ENCODE measurements at places on chromosomes 2 and 18.

DNA sequence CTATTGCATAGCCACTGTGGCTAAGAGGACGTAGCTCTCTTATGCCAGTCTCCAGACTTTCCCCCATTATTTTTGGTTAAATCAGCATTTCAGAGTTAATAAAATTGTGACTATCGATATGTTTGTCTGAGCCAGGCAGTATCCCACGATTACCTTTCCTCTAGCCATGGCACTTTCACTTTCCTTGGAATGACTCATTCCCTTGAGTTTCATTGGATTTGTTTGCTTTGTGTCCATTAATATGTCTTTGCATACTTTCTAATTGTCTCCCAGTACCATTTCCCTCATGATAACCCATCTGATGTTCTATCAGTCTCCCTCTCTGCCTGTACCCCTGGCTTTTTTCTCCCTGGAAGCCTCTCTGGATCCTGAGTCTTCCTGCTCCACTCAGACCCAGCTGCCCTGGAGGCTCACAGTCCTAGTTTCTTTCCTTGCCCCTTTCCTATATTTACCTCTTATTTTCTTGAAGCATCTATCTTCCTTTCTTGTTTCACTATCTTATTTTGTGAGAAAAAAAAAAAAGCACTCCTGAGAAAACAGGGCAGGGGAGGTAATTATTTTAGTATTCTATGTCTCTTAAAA lies 126.1 kb downstream of the MTX2 start:
- no peak for DNase-seq

GRCh38 chr2:132615329-132616085 lies 54.5 kb downstream of the LYPD1 start:
- no peak for DNase-seq

DNA sequence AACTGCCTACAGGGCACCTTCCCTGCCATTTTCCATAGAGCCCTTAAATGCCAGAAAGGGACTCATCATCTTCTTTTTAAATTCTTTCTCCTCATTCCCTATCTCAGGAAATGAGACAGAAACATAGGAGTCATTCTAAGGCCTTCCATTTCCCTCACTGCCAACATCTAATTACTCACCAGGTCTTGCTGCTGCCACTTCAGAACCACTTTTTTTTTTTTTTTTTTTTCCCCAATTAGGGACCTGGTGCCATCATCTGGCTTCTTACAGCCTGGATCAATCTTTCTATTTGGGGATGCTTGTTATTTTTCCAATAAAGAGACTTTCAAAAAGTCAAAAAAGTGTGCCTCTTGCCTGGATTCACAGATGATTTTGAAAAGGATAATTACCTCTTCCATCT lies 373.4 kb downstream of the LPIN1 start:
- no peak for DNase-seq

DNA sequence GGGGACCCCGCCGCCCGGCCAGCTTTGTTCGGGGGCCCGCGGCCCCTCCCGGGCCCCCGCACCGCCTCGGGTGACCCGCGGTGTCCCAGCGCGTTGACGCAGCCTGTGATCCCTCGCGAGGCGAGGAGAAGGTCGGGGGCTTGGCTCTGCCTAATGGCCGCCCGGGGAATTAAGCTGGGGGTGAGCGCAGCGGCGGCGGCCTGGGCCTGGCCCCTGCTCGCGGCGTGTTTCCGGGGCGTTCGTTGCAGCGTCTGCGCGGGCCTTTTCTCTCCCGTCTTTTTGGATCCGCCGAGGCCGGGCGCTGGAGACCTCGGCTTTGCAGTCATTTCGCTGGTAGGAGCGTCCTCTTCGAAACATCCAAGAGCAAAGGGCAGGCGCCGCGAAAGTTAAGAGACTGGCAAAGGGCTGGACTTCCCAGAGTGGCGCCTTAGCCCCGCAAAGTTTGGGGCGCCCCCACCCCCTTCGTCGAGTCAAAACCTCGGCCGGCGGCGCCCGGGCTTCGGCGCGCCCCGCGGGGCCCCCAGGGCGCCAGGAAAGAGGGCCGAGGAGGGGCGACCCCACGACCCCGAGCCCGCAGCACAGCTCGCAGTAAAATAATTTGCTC lies 1.3 kb downstream of the SALL3 start:
- DNase-seq: no peak

GRCh38 chr2:69390471-69390870 lies 3.4 kb upstream of the GFPT1 start:
- no peak for DNase-seq

GRCh38 chr18:3610813-3611212 lies 160.8 kb downstream of the TGIF1 start:
- no peak for DNase-seq

DNA sequence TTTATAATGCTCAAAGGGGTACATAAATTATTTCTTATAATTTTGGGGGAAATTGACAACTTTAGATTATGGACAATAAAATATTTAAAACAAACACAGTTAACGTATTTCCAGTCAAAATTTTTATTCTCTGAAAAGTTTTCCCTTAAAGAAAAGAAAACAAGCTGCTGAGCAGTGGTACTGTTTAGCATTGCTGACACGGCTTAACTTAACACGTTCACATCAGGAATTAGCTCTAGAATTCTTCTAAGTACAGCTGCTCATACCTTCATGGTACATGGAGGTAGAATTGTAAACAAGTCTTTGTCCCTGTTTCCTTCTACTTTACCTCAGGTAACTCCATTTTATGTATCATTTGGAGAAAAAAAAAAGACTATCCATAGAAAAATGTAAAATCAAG lies 2.0 kb downstream of the SLC38A11 start:
- DNase-seq: no peak

DNA sequence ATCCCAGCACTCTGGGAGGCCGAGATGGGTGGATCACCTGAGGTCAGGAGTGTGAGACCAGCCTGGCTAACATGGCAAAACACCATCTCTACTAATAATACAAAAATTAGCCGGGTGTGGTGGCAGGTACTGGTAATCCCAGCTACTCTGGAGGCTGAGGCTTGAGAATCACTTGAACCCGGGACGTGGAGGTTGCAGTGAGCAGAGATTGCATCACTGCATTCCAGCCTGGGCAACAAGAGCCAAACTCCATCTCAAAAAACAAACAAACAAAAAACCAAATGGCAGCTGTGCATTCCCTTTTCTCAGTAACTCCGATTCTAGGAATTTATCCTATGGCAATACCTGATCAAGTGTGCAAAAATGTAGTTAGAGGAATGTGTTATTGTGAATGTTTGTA lies 4.7 kb upstream of the GRHL1 start:
- no peak for DNase-seq

DNA sequence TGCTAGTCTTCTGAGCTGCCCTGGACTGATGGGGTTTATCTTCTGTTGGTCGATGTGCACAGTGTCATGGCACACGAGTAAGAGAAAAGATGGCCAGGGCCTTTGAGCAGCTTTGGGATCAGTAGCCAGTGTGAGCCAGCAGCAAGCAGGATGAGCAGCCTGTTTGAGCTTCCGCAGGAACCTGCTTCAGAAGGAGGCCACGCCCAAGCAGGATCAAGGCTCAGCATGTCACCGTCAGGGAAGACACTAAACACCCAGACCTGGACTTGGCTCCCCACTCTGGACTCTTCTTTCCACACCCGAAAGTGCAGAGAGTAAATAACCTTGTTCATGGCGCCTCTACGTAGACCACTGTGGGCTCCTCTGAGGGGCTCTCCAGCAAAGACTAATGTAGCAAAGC lies 25.2 kb upstream of the ASB1 start:
- DNase-seq: no peak

GRCh38 chr2:23375448-23375847 lies 9.5 kb upstream of the KLHL29 start:
- DNase-seq: no peak

DNA sequence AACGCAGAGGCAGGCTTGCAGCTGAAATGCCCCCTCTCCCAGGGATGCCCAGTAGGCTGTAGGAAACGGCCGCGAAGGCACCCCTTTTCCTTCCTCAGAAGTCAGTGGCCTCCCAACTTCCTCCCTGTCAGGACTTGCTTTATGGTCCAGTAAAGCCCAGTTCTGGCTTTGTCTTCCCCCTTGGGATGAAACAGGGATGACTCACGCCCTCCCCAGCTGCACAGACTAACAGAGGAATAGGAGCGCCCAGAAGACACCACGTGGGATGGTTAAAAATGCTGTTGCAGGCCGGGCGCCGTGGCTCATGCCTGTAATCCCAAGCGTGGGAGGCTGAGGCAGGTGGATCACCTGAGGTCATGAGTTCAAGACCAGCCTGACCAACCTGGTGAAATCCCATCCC lies 6.9 kb downstream of the CREG2 start:
- DNase-seq: no peak
